Karpas-422 (cell line): ENCODE measurements at places on chromosomes 2 and 18.

DNA sequence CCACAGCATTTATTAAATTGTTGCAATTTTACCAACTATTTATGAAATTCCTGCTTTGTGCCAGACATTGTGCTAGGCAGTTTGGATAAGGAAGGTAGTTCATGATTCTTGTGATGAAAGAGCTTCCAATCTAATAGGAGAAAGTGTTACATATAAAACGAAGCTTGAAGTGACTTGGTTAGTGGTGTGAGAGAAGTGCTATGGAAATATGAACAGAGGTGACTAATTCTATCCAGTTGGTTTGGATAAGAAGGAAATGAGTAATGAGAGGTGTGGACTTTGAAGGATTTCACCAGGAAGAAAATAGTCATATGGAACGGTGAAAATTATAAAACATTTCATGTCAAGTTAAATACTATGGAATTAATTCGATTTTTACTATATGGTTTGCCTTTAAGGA is 48.6 kb downstream of the EML6 start:
- no peak for DNase-seq

GRCh38 chr2:194602750-194603149 is 1054.3 kb upstream of the SLC39A10 start:
- DNase-seq: no peak

DNA sequence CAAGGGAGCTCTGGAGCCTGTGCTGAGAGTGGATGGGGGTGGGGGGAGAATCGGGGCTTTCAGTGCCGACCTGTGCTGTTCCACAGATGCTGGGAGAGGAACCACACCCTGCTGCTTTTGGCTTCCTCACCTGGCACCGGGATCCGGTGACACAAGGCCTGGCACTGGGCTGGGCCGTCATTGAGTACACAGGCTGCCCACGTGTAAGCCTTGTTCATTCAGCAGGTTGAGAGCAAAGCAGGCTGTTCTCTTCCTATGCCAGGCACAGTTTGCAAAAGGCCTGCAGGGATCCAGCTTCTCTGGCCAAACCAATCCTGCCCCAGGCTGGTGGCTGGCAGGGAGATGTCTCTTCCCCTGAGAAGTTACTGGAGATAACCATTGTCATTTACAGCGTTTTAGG is 17.1 kb downstream of the TRIB2 start:
- DNase-seq: no peak

GRCh38 chr2:26685341-26685740 is 7.2 kb upstream of the KCNK3 start:
- no peak for DNase-seq

- DNase-seq: no peak
Observed at GRCh38 chr2:126539101-126539500, 116.9 kb upstream of the GYPC start.

DNA sequence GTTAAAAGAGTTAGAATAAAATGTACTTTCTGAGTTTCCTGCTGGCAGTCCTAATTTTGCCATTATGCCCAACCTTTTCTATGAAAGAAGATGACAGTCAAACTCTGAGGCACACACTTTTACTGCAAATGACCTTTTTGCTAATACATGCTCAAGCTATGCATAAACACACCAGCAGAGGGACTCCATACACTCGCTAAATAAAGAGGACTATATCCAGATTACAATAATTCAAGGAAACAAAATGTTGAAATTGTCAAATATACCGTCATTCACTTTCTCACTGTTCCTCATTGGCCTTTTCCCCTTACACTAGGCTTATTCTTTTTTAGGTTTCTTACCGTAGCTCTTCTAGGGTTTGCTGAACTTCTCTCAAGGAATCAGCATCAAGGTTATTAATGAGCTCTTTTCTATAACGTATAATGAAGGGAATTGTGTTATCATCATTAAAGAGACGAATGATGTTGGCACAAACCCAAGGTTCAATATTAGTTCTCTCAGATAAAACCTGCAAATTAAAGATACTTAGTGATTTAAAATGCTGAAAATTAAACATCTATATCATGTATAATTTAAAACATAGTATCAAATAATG is 25.7 kb downstream of the SRBD1 start:
- DNase-seq: peak; percentile 84

DNA sequence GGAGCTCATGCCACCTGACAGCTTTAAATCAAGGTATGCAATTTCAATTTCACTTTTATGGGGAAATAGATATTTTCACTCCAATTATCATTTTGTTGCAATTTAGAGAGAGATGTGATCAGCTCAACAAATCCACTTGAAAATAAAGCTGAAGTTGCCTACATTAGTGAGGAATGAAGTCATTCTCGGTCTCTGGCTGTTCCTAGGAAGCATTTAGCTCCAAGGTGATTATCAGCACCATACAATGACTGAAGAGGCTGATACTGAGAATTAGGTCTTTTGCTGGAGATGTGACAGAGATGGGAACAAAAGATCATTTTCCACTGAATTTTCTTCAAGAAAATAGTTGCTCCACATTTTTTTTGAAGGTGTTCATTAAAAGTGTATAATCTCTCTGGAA is 1303.7 kb downstream of the DPP10 start:
- DNase-seq: no peak

DNA sequence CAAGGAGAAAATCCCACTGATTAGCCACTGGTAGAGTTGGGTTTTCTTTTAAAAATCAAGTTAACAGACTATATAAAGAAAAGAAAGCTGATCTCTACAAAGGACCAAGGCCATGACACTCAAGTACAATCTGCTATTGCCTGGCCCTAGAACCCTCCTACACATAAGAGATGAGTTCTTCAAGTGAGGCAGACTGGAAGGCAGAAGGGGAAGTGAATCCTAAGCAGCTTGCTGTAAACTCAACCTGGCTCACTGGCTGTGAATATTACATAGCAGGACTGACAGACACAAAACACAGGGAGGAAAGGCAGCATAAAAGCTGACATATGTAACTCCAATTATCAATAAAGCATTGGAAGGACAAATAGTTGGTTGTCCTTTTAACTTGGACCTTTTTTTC is 65.4 kb downstream of the TRIP12 start:
- peak; percentile 80 for DNase-seq

- no peak for DNase-seq
Observed at GRCh38 chr2:26522325-26522724, 44.4 kb upstream of the OTOF start.

DNA sequence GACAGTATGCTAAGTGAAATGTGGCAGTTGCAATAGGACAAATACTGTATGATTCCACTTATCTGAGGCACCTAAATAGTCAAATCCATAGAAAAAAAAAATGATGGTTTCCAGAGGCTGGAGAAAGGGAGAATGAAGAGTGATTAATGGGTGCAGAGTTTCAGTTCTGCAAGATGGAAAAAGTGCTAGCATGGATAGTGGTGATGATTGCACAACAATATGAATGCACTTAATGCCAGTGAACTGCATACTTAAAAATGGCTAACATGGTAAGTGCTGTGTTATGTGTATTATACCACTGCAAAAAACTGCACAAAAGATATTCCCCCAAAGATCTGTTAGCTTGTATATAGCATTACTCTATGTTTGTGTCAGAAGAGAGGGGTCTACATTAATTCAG is 185.4 kb downstream of the INHBB start:
- DNase-seq: no peak

- DNase-seq: peak; percentile 77
Observed at GRCh38 chr2:174597345-174598047, at the start of gene WIPF1. Gene WIPF1 (minus strand): TSS chr2:174597804. CDS start chr2:174585573, 12,231 bp downstream.

GRCh38 chr2:172296267-172297046 is 130.9 kb upstream of the ITGA6 start:
- no peak for DNase-seq

GRCh38 chr2:38750011-38750890 is 910 bp downstream of the SRSF7 start:
- no peak for DNase-seq

- peak; percentile 52 for DNase-seq
Observed at GRCh38 chr2:65165558-65165957, 35.7 kb upstream of the RAB1A start.

DNA sequence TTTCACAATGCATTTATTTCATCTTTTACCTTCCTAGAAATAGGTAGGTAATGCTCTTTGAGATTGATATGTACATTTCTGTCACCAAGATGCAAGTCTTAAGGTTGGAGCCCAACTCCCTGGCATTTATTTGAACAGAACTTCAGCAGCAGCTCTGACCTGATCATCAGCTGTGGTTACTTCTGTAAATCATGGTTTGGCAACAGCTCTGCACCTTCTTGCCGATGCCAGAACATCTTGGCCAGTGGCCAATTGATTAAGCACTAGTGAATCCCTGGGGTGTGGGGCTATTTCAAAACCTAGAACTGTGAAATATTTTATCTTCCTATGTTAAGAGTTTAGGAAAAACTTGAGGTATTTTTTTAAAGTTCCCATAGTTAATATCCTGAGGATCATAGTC is 124.8 kb upstream of the NYAP2 start:
- peak; percentile 93 for DNase-seq

GRCh38 chr2:199932312-199932855 is 21.3 kb downstream of the C2orf69 start:
- DNase-seq: no peak

- DNase-seq: no peak
Observed at GRCh38 chr2:120066800-120067547, 54.1 kb downstream of the EPB41L5 start.

DNA sequence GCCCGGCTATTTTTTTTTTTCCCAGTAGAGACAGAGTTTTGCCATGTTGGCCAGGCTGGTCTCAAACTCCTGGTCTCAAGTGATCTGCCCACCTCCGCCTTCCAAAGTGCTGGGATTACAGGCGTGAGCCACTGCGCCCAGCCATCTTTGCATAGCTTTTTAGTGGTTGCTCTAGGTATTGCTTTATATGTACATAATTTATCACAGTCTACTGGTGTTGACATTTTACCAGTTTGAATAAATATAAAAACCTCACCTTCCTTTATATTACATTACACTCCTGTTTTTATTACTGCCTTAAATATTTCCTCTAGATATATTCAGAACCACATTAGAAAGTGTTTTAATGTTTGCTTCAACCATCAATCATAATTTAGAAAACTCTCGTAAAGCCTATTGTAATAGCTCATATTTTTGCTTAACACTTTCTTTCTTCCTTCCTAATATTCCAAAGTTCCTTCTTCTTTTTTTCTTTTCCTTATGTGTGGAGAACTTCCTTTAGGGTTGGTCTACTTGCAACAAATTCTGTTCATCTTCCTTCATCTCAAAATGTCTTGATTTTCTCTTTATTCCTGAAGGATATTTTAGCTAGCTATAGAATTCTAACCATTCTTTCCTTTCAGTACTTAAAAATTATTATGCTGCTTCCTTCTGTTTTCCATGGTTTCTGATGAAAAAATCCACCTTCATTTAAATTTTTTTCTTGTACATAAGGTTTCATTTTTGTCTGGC is 82.2 kb upstream of the DAPL1 start:
- no peak for DNase-seq

GRCh38 chr2:187982668-187983067 is 309.0 kb upstream of the GULP1 start:
- DNase-seq: peak; percentile 48

- DNase-seq: no peak
Observed at GRCh38 chr18:3863593-3863992, 413.6 kb downstream of the TGIF1 start.

GRCh38 chr2:169086893-169087467 is 17.6 kb downstream of the DHRS9 start:
- DNase-seq: no peak
